ENCODE measurements at places on chromosomes 1 and 21. TPM values are rescaled to one million over a fixed set of nuclear protein-coding genes. Genes with fewer than 3 reads are reported as not detected.

Gene PSMB4
- total RNA-seq = 345 TPM

Gene RYR2
- 0.38 TPM for total RNA-seq

Gene C1orf185
- not detected for total RNA-seq

Gene SPAG17
- total RNA-seq = 0.33 TPM

Gene CCDC28B
- total RNA-seq = 64.1 TPM

Gene KRTAP21-2
- total RNA-seq = not detected

Gene PARK7
- 259 TPM for total RNA-seq
